Stimulated activated CD8-positive, alpha-beta memory T cell treated with anti-CD3 and anti-CD28 coated beads, Interleukin-4, amount 100 ng/mL, for 4 hours (primary cell): ENCODE measurements at places on chromosomes 3 and 15.

GRCh38 chr3:19881036-19881435 is 53.0 kb downstream of the EFHB start:
- DNase-seq, result no peak

- DNase-seq, result no peak
Observed at GRCh38 chr3:50128001-50128400, 27.1 kb upstream of the SEMA3F start.

- no peak for DNase-seq
Observed at GRCh38 chr3:4292301-4292700, 10.9 kb upstream of the SETMAR start.

DNA sequence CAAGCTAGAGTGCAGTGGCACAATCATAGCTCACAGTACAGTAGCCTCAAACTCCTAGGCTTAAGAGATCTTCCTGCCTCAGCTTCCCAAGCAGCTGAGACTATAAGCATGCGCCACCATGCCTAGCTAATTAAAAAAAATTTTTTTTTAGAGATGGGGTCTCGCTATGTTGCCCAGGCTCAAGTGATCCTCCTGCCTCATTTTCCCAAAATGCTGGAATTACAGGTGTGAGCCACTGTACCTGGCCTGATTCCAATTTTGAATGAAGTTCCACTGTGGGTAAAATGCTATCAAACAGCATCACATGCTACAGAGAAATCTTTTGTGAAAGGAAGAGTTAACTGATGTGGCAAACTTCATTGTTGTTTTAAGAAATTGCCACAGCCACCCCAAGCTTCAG is 17.5 kb downstream of the ADPGK start:
- DNase-seq, result no peak

- DNase-seq, result no peak
Observed at GRCh38 chr15:93141371-93141794, 52.4 kb upstream of the RGMA start.

DNA sequence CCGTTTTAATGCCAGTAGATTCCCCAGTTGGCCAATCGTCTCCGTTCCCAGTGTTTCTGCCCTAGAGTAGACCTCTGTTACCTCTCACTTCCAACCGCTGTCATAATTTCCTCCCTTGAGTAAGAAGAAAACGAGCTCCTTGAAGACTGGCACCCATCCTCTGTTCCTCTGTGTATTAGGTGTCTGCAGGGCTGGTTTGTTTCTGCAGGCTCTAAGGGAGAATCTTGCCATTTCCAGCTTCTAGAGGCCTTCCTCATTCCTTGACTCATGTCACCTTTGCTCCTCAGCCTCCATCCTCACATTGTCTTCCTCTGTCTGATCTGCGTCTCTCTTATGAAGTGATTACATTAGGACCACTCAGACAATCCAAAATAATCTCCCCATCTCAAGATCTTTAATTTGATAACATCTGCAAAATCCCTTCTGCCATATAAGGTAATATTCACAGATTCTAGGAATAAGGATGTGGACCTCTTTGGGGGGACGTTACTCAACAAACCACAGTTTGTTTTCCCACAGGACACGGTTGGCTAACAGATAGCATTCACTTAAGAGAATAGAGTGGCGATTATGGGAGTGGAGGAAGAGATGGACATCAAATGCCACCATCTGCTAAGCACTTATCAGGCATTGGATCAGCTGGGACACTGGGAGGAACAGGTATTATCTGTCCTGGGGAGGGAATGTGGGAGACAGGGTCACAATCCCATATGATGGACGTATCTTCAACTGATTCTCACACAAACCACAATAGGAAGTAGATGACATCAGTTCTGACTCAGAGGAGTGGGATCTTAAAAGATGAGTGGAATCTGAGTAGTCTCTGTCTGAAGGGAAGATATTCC is 17.1 kb downstream of the ARHGAP31 start:
- DNase-seq, result no peak

DNA sequence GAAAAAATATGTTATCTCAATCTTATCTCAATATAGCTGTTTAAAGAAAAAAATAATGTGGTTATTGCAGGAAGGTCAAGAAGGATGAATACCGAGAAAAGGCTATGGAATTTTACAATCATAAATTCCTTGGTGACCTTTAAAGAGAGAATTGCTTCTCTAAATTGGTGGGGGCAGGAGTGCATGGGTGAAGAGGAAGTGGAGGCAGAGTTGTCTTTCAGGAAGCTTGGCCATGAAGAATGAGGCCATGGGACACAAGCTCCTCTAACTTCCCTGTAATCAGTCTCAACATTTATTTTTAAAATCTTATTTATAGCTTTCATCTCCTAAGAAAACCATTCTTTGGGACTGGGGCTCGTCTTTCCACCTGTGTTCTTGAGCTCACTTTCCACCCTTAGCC is 22.4 kb upstream of the ALDH1A2 start:
- no peak for DNase-seq

GRCh38 chr3:63847718-63848450 is 15.7 kb downstream of the THOC7 start:
- DNase-seq, result no peak

GRCh38 chr3:195155570-195156241 is 115.3 kb downstream of the XXYLT1 start:
- no peak for DNase-seq

DNA sequence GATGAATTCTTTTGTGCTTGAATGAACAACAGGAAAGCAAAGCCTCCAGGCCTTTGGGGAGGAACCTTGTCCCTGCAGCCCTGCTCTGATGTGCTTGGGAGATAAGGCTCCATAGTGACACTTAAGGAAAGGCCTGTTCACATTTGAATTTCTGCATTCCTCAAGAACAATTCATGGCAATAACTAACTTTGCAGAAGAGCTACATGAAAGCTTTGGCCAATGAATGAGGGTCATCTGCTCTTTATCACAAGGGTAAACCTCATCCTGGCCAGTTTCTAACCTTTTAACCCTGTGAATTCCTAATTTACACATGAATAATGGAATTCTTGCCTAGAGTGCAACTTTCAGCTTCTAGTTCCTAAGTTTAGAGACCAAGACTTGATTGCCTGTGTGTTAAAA is 5.6 kb downstream of the PRTG start:
- DNase-seq, result no peak

DNA sequence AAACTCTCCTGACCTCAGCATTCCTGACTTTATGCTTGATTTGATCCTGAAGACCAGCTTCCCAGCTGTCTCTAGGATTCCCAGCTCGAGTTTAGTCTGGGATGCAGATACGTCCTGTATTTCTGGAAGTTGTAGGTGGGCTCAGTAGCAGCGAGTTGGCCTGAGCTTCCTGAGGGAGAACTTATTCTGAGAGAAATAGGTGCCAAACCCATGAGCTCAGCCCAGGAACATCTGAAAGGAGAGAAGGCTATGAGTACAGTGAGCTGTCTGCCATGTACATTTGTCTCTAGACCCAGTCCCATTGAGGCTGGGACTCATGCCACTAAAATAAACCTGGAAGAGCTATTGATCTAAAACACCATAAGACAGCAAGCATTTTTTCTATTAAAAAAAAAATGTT is 36.6 kb upstream of the SLC9A9 start:
- no peak for DNase-seq

GRCh38 chr3:117130222-117130621 is 420.6 kb downstream of the TUSC7 start:
- no peak for DNase-seq

DNA sequence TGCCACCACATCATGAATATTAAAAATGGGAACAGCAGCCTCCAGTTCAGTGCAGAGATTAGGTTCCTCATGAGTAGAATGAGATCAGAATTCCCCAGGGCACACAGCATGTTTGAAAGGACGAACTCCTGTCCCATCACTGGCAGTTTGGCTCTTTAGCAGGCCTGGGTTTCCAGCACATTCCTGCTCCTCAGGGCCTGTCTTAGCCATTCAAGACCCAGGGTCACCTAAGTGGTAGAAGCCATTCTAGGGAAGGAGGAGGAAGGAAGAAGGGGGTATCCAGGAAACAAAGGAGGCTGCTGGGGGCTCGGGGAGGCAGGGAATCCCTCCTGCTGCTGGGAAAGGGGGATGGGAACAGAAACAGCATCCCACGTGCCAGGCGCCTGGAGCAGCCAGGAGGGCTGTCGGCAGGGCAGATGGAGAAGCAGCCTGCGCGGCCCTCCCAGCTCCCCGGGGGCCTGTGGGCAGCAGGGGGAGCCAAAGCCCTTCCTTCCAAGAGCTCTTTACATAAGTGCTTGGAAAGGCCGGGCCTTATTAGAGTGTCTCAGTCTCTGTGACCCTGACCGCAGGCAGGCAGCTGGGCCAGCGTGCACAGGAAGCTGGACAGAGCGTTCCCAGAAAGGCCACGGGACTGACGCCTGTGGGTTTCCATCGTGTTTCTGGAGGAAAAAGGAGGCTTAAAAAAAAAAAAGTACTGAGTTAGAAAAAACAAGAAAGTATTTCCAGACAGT is 24.7 kb downstream of the LOXL1 start:
- DNase-seq, result peak; percentile 40

GRCh38 chr15:65406424-65407000 is 16.2 kb downstream of the IGDCC4 start:
- no peak for DNase-seq

DNA sequence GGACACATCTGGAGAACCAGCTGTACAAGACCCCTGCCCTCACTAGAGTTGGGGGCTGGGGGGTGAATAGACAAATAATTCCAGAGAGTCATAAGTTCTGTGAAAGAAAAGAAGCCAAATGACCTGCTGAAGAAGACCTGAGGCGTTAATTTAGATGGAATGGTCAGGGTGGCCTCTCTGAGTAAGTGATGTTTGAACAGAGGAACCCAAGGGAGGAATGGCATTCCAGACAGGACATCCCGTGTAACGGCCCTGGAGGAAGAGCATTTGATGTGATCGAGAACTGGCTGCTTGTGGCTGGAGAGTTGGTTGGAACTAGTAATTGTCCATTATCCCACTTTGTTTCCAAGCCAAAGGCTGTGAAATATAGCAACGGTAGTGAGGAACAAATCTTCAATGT is 1.7 kb downstream of the NR2C2 start:
- DNase-seq, result no peak

GRCh38 chr3:104437891-104438290 is 928.8 kb upstream of the ALCAM start:
- no peak for DNase-seq

DNA sequence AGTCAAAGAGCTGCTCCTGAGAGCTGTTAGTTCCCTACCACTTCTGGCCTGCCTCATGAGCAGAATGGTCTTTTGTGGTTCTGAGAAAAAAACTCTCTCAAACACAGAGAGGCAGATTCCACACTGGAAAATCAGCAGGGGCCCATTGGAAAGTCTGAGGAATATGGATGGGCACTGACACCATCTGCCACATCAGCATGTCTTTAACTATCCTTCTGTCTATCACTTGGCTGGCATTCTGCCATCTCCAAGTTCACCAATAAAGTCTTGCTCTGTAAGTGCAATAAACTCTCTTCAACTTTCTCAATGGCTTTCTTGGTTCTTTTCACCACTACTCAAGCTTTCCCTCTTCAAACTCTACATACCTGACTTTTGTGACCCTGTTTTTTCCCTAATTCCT is 101.3 kb upstream of the GALNT15 start:
- no peak for DNase-seq

DNA sequence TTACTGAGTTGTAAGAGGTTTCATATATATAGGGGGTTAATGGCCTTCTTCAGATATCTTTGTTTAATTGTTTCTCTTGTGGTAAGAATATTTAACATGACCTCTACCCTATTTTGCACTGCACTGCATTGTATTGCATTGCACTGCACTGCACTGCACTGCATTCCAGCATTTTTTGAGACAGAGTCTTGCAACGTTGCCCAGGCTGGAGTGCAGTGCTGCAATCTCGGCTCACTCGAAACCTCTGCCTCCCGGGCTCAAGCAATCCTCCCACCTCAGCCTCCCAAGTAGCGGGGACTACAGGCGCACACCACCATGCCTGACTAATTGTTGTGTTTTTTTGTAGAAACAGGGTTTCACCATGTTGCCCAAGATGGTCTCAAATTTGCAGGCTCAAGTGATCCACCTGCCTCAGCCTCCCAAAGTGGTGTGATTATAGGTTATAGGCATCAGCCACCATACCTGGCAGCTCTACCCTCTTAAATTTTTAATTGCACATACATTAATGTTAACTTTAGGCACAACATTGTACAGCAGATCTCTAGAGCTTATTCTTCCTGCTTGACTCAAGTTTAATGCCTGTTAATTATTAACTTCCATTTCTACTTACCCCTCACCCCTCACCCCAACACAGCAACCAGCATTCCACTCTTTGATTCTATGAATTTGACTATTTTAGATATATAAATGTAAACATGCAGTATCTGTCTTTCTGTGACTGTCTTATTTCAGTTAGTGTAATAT is 38.4 kb downstream of the NEDD4 start:
- DNase-seq, result no peak

DNA sequence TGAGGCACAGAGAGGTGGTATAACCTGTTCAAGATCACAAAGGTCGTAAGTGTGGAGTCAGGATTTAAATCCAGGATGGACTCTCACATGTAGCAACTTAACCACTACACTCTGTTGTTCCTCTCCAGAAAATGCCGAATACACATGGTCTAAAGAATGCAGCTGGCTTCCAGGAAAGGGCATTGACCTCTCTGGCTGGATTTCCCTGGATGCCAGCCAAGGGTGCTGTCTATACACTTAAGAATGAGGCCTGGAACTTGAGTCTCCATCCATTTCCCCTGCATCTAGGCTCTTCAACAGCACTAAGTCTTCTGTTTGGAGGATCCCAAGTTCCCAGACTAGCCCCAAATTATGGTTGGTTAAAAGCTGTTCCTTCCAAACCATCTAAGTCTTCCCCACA is 60.5 kb downstream of the CERS3 start:
- DNase-seq, result no peak

DNA sequence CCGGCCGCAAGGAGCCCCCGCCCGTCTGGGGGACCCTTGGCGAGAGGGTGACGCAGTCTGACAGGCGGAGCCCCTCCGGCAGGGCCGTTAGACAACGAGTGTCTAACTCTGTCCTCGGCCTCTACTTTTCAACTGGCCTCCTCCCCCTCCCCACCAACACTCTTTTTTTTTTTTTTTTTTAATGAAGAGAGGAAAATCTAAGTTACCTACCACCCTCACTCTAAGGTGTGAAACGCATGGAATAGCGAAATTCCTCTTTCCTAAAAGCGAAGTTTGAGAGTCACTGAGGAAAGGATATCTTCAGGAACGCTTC is 521 bp upstream of the SUSD5 start:
- DNase-seq, result no peak

DNA sequence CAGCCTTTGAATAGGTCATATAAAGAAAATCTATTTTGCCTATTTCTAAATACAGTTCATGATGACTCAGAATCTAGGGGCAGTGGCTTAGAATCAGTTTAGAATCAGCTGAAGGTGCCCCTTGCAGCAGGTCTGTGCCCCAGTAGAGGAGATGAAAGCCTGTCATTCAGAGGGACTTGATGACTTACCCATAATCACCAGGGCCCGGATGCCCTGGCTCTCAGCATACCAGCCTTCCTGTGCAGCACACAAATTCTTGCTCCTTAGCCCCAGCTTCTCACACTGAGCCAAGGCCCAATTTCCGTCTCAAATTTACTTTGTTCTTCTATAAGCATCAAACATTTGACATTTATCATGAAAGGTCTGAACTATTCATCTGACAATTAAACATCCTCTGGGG is 83.2 kb upstream of the EOMES start:
- no peak for DNase-seq
